ENCODE measurements at places on chromosomes 7 and 10.

- no peak for DNase-seq
Observed at GRCh38 chr10:61974601-61975390, 73.3 kb downstream of the ARID5B start.

GRCh38 chr7:88132725-88133124 is 87.1 kb downstream of the SRI start:
- DNase-seq = no peak

DNA sequence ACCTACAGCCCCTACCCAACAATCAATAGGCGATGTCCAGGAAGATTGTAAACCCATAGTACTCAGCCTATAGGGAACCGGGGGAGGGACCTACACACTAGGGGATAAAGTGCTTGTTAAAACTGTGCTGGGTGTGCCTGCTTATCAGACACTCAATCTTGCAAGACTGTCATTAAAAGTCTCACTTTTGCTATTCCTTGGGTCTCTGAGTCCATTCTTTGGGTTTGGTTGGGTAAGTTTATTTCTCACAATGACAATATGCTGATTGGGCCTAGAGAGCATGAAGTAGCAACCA is 45.6 kb downstream of the PTPRE start:
- no peak for DNase-seq

GRCh38 chr10:61284222-61284890 is 168.8 kb downstream of the TMEM26 start:
- peak; percentile 6 for DNase-seq

DNA sequence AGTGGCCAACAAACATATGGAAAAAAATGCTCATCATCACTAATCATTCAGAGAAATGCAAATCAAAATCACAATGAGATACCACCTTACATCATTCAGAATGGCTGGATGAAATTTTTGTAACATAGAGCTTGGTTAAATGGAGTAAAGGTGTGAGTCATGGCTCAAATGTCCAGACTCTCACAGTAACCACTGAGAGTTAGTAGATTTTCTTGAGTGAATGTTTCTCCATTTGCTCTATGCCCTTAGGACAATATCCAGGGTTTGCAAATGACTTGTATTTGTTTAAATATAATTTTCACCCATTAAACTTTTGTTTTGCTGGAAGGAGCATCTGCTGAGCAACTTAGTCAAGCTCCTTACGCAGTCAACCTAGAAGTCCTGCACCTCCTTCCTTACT is 967.2 kb downstream of the XPNPEP1 start:
- no peak for DNase-seq

GRCh38 chr7:132580717-132581285 is 4.5 kb upstream of the PLXNA4 start:
- peak; percentile 72 for DNase-seq

DNA sequence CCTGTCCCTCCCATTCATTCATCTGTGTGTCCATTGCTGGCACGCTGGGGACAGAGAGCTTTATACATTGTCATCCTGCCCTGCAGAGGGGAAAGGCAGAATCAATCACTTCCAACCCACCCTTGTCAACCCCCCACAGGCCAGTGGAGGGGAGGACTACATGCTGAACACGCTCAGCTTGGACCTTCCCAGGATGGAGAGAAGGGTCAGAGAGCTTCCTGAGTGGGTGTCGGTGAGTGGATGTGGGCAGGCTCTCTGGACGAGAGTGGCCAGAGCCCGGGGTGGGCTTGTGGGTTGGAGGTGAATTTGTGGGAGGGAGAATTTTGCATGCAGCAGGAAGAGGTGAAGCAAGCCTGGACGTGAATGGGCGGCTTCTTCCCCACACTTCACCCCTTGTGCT is 93.9 kb downstream of the DNAJB6 start:
- no peak for DNase-seq

- DNase-seq = no peak
Observed at GRCh38 chr7:127895360-127895759, 135.9 kb downstream of the LRRC4 start.
